ENCODE measurements at places on chromosomes 7 and 10. TPM values are rescaled to one million over a fixed set of nuclear protein-coding genes. Genes with fewer than 3 reads are reported as not detected.
A peak's percentile ranks its signal among the peaks of the same experiment; 100 is the strongest.

DNA sequence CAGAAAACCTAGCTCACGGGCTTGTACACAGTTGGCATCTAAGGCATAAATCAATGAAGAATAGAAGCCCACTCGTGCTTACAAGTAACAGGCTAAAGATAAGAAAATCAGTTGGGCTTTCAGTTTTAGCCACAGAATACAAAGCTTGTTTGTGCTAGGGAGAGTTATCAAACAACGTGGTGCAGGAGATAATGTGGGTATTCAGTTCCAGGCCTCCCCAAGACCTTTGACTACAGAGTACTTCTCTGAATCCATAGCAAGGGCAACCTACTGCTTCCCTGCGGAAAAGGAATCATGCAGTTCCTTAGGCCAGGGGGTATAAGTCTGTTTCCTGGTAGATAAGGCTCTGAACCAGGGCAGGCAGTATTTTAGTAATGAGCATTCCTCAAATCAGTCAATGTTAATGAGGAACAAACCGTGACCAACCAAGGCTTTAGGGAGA lies 219.5 kb upstream of the CSTF2T start:
- H3K36me3 ChIP-seq = no peaks in the 10 kb centered on the region
- no peak overlapping the region for H3K4me3 ChIP-seq
- no peak overlapping the region for H3K27ac ChIP-seq
- no peaks in the 10 kb centered on the region for H3K27me3 ChIP-seq
- DNase-seq = no peak

DNA sequence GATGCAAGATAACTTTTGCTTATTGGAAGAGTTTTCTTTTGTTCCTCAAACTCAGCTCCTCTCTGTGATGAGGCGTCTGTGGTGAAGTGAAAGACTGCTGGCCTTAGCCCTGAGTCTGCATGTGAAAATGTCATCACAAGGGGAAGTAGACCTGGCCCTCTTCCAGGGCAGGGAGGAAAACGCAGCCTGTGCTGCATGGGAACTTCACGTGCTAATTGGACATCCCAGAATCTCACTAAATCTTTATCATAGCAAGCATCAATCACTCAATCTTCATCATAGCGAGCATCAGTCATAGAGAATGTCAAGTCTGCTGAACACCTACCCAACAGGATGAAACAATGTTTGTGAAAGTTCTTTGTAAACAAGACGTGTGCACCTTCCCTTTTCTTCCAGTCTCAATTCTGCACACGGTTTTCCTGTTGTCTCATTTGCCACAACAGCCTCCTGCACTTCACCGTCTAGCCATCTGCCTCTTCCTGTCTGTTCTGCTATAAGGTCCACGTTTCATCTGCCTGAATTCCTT lies 314.6 kb downstream of the FRMD4A start:
- H3K27me3 ChIP-seq = peaks cover 3% of the 10 kb centered on the region
- H3K4me1 ChIP-seq = no peaks in the 10 kb centered on the region
- H3K4me3 ChIP-seq = no peak overlapping the region
- peak; percentile 40 for DNase-seq

GRCh38 chr10:127468632-127469031 lies 80.5 kb upstream of the NPS start:
- no peak overlapping the region for H3K27ac ChIP-seq
- H3K36me3 ChIP-seq = no peaks in the 10 kb centered on the region
- H3K27me3 ChIP-seq = no peaks in the 10 kb centered on the region
- no peaks in the 10 kb centered on the region for H3K4me1 ChIP-seq
- H3K4me3 ChIP-seq = no peak overlapping the region
- no peak for DNase-seq

The TUBAL3 gene
- not detected for total RNA-seq

GRCh38 chr10:21753497-21754270 lies 219.7 kb downstream of the MLLT10 start:
- H3K36me3 ChIP-seq = no peaks in the 10 kb centered on the region
- no peak overlapping the region for H3K4me3 ChIP-seq
- no peaks in the 10 kb centered on the region for H3K4me1 ChIP-seq
- H3K27me3 ChIP-seq = no peaks in the 10 kb centered on the region
- H3K27ac ChIP-seq = no peak overlapping the region

GRCh38 chr7:90669492-90669891 lies 73.4 kb downstream of the CDK14 start:
- H3K4me3 ChIP-seq = no peak overlapping the region
- H3K36me3 ChIP-seq = no peaks in the 10 kb centered on the region
- no peak for DNase-seq

GRCh38 chr7:27062946-27063345 lies 32.9 kb downstream of the HOXA1 start:
- peak; percentile 20 for DNase-seq
- H3K27ac ChIP-seq = no peak overlapping the region
- no peaks in the 10 kb centered on the region for H3K36me3 ChIP-seq

The ZSCAN25 gene
- total RNA-seq = 10.2 TPM

GRCh38 chr7:142897691-142898090 lies 12.1 kb upstream of the TRPV6 start:
- H3K27me3 ChIP-seq = no peaks in the 10 kb centered on the region
- no peaks in the 10 kb centered on the region for H3K4me1 ChIP-seq
- H3K36me3 ChIP-seq = no peaks in the 10 kb centered on the region
- H3K27ac ChIP-seq = no peak overlapping the region

- no peak for DNase-seq
- H3K4me1 ChIP-seq = peaks cover 2% of the 10 kb centered on the region
- no peak overlapping the region for H3K27ac ChIP-seq
- H3K36me3 ChIP-seq = peaks cover 4% of the 10 kb centered on the region
- H3K27me3 ChIP-seq = no peaks in the 10 kb centered on the region
- no peak overlapping the region for H3K4me3 ChIP-seq
These were observed 15.7 kb downstream of the ANLN start for GRCh38 chr7:36405409-36405803.
